ENCODE measurements at places on chromosomes 2 and 18. TPM values are rescaled to one million over a fixed set of nuclear protein-coding genes. Genes with fewer than 3 reads are reported as not detected.

The CFAP221 gene
- total RNA-seq, result not detected

The ASXL3 gene
- not detected for total RNA-seq

The DCDC2C gene
- total RNA-seq, result not detected

The VWC2L gene
- total RNA-seq, result not detected

The IL1RN gene
- 0.37 TPM for total RNA-seq

The AQP12B gene
- total RNA-seq, result not detected

The AOX1 gene
- total RNA-seq, result 0.22 TPM

The SULT1C4 gene
- total RNA-seq, result not detected

The RIT2 gene
- not detected for total RNA-seq

The COL6A3 gene
- 0.87 TPM for total RNA-seq

The WDCP gene
- 16.3 TPM for total RNA-seq

The SCN9A gene
- total RNA-seq, result 0.48 TPM

The GAREM1 gene
- total RNA-seq, result not detected

The PLCD4 gene
- total RNA-seq, result 0.30 TPM
